ENCODE measurements at places on chromosomes 3 and 15.

DNA sequence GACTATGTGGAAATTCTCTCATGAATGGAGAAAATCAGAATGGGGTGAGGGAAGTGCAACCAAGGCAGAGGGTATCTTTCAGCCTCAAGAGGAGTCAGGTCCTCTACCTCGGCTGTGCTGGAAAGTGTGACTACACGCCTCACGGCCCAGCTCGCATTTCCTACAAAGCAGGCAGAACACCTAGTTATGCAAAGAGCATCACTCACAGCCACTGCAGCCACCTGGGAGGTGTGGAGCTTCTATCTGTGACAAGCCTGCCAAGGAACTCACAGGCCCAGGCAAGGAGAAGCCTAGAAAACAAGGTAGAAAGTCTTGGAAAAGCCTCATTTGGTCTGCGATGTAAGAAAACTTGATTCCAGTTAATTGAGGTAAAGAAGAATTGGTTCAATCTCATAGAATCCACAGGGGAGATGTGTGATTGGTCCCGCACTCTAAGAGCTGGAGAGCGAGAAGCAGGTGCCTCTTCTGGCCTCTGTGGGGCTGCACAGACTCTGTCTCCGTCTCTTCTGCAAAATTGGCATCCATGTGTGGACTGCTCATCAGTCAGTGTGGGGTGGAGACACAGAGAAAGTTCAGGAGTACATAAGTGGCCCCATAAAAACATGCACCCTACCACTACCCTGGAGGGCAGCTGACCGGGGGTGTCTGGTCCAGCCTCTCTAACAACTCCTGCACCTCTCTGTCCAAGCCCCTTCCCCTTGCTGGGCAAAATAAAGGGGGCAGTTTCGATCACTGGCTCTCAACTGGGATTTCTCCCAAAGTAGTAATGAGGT is 76.8 kb downstream of the TAMM41 start:
- no peak for DNase-seq

GRCh38 chr3:49273825-49274532 is 3.1 kb downstream of the C3orf62 start:
- no peak for DNase-seq

GRCh38 chr3:166118049-166118448 is 280.8 kb upstream of the BCHE start:
- no peak for DNase-seq

- DNase-seq, result no peak
These were observed 21.0 kb upstream of the POLR2M start for GRCh38 chr15:57685306-57686095.

- DNase-seq, result no peak
These were observed 247.2 kb downstream of the ZIC4 start for GRCh38 chr3:147159141-147159540.

GRCh38 chr3:18633002-18633401 is 207.9 kb upstream of the SATB1 start:
- no peak for DNase-seq

GRCh38 chr3:195869413-195870001 is 38.8 kb downstream of the TNK2 start:
- no peak for DNase-seq

DNA sequence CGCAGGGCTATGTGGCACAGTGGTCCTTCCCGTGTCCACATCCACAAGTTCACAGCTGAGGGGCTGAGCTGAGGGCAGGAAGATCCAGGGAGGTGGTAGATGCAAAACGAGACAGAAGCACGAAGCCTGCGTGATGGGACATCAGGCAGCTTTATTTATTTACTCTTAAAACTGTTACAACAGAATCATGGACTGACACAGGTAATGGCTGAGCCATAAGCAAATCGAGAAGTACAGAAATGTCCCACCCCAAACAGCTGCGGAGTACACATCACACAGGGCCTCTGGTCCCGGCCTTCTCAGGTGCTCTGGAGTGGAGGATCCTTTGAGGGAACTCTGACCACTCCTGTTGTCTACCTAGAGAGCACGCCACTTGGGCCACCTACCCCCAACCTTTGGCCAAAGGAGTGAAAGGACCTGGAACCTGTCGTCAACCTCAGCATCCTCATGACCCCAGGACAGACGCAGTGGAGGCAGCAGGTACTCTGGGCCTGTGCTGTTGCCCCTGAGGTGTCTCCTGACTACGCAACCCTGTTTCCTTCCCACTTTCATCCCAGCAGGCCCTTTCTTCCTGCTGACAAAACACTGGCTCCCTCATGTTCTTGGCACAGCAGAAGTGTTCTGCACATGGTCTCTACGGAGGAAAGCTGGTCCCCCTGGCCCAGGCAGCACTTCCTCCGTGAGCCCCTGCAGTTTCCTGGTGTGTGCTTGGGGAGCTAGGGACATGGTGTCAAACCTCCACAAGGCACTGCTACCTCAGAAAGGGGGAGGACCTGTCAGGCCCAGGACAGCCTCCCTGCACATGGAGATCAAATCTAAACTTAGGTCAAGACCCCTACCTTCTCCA is 47.8 kb downstream of the DHX30 start:
- DNase-seq, result no peak

DNA sequence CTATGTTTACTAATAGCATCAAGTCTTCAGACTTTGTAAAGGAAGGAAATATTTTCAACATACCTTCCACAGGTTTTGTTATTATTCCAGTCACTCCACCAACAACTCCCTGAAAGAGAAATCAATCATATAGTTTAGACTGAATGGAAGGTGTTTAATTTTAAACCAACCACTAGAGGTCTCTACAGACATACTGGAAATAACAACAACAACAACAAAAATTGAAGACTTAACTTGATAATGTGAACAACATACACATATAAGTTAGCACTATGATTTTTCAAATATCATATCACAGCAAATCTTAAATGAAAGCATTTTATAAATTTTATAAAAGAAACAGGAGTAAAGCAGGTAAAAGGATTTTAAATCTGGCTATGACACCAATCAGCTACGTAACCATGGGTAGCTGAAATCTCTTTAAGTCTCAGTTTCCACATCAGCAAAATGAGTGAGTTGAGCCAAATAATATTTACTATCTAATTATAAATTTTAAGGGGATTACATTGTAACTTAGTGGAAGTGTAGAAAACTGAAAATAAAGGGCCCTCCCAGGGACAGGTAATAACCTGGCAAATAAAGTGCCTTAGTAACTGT is 188.2 kb downstream of the VPS13C start:
- DNase-seq, result no peak

GRCh38 chr15:74265046-74265639 is 29.0 kb downstream of the CCDC33 start:
- DNase-seq, result no peak

GRCh38 chr15:100959066-100960050 is 40.2 kb downstream of the LRRK1 start:
- DNase-seq, result no peak

DNA sequence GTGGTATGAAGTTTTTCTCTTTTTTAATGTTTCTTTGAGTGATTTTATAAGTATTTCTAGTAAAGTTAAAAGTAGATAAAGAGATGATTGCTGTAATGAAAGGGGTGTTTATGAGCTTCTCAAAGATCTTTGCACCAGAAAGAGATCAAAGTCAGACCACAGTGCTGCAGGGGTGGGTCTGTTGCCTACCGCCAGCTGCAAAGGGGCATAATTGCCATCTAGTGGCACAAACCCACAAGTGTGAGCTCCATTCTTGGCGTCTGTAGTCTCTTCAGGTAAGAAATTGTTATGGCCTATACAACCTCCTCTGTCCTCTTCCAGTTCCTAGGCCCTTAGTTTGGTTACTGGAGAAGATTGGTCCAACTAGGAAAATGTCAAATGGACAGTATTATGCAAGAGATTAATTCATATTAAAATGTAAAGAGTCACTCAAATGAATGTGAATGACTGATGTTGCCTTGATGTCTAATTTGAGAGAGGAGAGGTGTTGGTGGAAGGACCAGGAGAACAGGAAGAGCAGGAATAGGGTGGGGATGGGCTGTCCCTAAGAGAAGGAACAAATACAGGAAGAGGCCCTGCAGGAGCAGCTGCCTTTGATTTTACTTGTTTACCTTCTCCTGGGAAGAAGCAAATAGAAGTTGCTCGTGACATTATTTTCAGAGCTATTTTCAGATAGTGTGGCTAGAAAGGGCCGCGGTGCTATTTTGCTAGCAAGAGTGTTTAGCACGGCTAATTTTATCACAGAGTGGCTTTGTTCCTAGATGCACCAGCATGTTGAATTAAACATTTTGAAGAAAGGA is 53.0 kb upstream of the GSK3B start:
- DNase-seq, result peak; percentile 23

GRCh38 chr3:158101335-158102241 is 4.6 kb downstream of the SHOX2 start:
- no peak for DNase-seq

GRCh38 chr3:177055605-177056571 is 141.4 kb downstream of the TBL1XR1 start:
- DNase-seq, result no peak

GRCh38 chr15:65851981-65852380 is 17.3 kb upstream of the RAB11A start:
- no peak for DNase-seq

- DNase-seq, result no peak
These were observed 411.0 kb upstream of the NR2F2 start for GRCh38 chr15:95919460-95919859.

All from stimulated activated CD4-positive, alpha-beta T cell treated with anti-CD3 and anti-CD28 coated beads, Interleukin-12 subunit alpha, Interleukin-12 subunit beta, amount 100 ng/mL, for 4 hours (primary cell).